Heart left ventricle (tissue), 16 donors: ENCODE measurements at places on chromosomes 12 and 14.

- DNase-seq = no peak
These were observed 35.9 kb upstream of the MED13L start for GRCh38 chr12:116313194-116313927.

- DNase-seq = no peak
These were observed 87.1 kb upstream of the ATF7IP start for GRCh38 chr12:14278294-14278953.

DNA sequence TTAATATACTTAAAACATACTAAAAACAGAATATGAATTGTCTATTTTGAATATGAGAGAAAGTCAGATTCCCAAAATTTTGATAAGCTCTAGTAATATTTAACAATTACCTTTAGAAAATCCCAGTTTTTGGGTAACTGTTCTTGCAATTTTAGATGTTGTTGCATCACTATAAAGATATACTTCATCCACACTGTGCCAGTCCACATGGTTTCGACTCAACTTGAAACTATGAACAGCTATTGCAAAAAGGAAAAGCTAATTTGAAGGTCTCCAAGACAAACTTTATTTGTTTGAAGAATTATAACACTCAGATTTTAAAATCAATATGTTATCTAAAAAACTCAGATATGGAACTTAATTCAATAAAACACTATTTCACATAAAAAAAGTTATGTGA lies 59.9 kb downstream of the DDHD1 start:
- no peak for DNase-seq

DNA sequence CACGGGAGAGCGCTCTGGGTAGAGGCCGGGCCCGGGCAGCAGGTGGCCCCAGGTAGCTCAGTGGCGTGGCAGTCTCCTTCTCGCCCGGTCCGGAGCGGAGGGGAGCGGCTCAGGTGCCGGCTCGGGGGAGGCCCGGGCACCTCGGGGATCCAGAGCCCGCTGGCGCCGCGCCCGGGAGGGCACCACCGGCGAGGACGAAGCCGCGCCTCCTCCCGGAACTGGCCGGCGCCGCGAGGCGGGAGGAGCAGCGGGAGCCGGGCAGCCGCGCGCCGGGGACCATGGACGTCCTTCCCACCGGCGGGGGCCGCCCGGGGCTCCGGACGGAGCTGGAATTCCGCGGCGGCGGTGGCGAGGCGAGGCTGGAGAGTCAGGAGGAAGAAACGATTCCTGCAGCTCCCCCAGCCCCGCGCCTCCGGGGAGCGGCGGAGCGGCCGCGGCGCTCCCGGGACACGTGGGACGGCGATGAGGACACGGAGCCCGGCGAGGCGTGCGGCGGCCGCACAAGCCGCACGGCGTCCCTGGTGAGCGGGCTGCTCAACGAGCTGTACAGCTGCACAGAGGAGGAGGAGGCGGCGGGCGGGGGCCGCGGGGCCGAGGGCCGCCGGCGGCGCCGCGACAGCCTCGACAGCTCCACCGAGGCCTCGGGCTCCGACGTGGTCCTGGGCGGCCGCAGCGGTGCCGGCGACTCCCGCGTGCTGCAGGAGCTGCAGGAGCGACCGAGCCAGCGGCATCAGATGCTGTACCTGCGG lies 21.5 kb upstream of the GNS start:
- DNase-seq = peak; percentile 41

- no peak for DNase-seq
These were observed 215.6 kb upstream of the USP15 start for GRCh38 chr12:62044450-62045135.

DNA sequence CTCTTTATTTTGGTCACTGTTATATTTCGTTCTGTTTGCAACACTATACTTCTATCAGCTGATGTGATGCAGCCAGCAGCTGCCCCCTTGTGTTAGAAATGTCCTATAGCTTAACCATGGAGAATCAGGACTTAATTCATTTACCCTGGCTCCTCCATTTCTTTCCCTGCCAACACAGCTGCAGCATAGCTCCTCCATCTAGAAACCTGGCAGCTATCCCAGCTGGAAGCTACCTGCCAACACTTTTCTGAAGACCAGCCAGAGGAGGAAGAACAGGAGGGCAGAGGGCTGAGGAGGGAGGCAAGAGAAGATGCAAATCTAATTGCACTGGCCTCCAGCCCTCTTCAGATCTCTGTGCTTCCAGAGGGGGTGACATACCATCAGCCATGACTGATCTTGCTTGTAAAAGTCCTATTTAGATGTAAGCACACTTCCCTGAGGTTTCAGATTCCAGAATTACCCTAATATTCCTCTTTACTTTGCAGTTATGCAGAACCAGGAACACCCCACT lies 156.8 kb upstream of the TMEM260 start:
- no peak for DNase-seq

- no peak for DNase-seq
These were observed 350.5 kb upstream of the OR4E1 start for GRCh38 chr14:22024137-22024536.
